ENCODE measurements at places on chromosomes 12 and 14.

DNA sequence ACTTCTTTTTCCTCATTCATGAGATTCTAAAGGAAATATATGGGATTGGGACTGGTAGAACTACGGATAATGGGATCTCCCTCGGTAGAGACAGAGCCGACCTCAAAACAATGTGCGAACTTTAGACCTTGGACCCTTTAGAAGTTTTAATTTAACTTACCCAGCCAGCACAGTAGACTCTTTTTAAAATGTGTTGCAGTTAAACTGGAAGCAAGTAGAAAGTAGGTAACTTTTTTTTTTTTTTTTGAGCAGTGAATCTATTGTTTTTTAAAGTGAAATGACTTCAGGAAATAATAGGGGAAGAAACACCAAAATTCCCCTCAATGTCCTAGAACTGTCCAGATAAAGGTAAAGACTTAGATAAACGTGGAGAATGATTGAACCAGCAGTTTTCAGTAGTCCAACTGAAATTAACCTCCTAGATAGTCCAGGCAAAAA, 1.1 kb upstream of the ATXN2 start:
- DNase-seq = no peak

DNA sequence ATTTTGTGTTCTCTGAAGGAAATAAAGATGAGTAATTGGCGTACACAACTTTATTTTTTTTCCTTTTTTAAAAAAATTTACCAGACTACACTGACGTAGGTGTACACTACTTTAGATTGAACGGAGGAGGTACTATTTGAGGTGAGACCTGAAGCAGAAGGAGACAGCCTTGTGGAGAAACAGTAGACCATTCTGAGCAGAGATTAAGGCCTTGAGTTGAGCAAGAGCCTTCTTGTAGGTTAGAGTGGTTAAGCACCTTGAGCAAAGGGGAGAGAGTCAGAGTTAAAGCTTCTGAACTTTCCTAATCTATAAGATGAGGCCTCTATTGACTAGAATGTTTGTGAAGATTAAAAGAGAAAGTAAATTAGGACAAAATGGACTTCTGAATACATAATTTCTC, 2.5 kb downstream of the LEMD3 start:
- DNase-seq = peak; percentile 54

DNA sequence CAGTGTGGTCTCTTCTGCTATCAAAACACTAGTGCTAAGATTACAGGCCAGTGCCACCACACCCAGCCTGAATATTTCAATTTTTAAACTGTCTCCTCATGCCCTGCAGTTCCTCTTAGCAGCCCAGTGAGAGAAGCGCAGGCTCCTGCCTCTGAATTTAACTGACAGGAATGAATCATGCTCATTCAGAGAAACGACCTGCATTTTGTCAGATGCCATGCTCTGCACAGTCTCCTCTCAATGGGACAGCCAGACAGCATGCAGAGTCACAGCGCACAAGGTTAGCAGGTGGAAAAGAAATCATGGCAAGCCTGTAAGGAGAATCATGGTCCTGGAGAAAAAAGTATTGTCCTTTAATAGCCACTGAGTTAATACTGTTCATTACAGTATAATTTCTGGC, 691.0 kb upstream of the SEL1L start:
- no peak for DNase-seq

GRCh38 chr14:39160494-39160893, 9.6 kb downstream of the TRAPPC6B start:
- no peak for DNase-seq

DNA sequence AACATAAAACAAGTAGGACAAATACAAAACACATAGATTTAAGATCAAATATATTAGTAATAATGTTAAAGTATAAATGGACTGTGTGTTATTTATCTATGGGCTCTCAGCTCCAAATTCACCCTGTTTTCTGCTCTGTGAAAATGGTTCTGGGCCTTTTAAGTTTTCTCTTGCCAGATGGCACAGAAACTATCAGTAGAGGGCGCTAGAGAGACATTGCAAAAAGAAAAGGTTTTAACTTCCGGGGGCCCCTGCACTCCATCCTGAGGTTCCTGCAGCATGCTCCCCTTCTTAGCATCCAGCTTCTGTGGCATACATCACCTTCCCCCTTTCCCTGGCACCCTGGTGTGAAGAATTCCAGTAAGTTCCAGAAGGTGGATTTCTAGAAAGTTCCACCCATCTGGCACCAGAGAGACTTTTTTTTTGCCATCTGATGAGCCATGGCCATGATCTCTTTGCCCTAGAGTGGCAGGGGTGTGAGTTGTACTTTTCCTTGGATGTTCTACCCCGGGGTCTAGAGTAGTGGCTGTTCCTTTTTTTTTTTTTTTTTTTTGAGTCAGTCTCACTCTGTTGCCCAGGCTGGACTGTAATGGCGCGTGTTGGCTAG, 29.3 kb downstream of the ZCRB1 start:
- DNase-seq = no peak

- peak; percentile 61 for DNase-seq
Observed at GRCh38 chr12:84355561-84355960, 557.0 kb downstream of the SLC6A15 start.

- peak; percentile 51 for DNase-seq
Observed at GRCh38 chr12:92271341-92271740, 125.7 kb upstream of the BTG1 start.

GRCh38 chr12:116600959-116601918, 42.1 kb downstream of the MAP1LC3B2 start:
- peak; percentile 66 for DNase-seq

GRCh38 chr14:92601131-92601710, 87.6 kb downstream of the RIN3 start:
- DNase-seq = no peak

DNA sequence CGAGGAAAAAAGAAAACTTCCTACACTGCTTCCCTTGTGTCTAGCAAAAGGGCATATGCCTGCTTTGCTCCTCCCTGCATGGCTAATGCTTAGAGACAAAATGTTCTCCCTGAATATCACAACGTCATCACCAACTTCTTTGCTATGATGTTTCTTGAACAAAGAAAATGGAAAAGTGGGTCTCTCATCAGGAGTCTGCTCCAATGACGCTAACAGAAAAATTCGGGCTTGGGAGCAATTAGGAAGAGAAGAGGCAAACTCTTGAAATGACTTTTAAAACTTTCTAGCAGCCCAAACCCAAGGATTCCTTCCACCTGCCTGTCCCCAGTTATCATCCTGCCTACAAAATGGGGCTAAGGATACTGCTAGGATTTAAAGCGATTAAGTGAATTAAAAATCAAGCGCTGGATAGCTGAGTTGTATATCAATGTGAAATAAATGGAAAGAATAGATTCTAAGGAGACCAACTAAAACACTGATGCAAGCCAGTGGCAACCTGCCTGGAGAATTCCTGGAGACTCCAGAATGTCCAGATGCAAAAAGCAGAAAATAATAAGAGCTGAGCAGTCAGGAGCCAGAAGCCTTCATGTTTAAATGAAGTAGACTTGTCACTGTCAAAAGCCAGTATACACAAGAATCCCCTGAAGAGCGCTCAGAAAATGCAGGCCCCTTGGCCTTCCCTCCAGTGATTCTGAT, 183.8 kb downstream of the DPF3 start:
- DNase-seq = no peak

DNA sequence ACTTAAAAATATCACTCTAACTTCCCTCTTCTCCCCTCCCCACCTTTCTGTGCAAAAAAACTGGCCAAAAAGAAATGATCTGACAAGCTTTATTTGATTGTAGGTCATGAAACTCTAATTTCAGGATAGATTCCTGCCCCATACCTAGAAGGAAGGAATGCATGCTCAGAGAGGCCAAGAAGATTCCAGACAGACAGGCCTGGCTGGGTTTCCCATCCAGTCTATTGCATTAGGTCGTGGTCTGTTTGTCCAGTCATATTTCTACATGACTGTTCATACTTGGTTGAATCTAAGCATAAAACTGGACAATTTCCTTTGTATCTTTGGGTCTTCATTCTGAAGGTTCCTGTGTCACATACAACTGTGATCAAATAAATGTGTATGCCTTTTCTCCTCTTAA, 20.0 kb upstream of the SLC15A5 start:
- DNase-seq = no peak

DNA sequence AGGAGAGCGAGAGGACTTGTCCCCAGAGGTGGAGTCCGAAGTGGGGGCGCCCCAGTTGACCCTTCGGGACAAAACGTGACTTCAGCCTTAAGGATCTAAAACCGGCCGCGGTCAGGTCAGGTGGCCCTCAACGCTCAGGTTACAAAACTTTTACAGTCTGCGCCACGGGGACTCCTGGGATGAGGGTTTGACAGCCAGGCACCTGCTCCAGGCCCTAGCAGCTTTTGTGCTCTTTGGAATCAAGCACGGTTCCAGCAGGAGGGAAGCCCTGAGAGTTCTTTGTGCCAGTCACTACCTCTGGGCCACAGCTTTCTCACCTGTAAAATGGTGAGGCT, 337 bp downstream of the ZC2HC1C start:
- no peak for DNase-seq

DNA sequence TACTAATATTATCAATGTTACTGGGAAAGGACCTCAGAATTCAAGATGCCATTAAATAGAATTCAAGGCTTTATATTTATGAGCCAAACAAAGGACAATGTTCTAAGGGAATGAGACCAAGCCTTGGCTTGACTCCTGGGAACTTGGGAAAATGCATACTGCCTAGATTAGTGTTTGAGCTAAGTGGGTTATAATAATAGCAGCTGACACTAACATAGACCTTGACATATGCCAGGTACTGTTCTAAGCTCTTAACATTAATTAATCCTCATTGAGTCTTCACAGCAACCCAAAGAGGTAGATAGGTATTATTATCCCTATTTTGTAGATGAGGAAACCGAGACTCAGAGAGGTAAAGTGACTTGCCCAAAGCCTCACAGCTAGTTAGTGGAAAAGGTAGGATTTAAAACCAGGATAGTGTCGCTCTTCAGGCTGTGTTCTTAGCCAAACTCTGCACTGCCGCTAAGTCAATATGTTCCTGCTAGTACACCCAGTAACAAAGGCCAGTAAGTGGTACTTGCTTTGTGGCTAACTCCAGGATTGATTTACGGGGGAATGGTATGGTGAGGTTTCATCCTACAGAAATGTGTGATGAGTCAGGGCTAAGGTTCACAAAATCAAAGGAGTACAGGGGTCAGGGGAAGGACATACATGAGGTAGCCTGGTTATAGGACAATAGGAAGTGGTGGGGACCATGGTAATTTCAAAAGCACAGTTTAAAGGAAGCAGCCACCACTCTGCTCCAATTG, 35.8 kb upstream of the PRKAB1 start:
- peak; percentile 17 for DNase-seq

GRCh38 chr12:24905431-24905830, 43.5 kb downstream of the BCAT1 start:
- peak; percentile 17 for DNase-seq

GRCh38 chr14:90538716-90539495, 142.1 kb downstream of the CALM1 start:
- DNase-seq = no peak

GRCh38 chr12:18640321-18640955, 97.4 kb downstream of the PLCZ1 start:
- DNase-seq = no peak

DNA sequence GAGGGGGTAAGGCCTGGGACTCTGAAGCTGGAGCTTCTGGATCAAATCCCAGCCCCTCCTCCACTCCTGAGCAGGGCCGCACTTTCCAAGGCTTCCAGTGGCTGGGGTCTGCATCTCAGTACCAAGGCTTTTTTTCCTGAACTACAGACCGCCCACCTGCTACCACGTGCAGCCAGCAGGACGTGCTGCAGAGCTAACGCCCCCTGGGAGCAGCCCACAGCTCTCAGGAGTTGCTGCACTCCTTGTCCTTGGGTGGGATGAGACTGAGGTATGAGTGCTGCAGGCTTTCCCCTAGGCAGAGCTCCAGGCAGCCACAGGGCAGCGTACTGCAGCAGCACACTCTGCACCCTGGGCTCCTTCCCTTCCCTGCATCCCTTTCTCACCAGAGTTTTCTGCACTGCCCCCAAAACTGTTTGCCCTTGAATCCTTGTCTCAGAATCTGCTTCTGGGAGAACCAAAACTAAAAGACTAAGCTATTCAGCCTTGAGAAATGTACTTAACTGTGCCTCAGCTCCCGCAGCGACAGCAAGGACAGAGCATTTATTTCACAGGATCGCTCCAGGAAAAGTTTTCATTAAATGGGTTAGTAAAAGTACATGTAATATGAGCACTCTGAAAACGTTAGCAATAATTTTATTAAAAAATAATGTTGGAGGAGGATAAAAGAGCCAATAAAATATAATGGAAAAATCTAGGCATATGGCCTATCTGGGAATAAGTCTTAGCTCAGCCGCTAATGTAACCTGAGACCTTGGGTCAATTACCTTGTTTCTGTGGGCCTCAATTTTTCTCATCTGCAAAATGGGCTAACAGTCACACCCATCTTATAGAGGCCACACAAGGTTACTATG, 25.5 kb downstream of the RBM19 start:
- no peak for DNase-seq

DNA sequence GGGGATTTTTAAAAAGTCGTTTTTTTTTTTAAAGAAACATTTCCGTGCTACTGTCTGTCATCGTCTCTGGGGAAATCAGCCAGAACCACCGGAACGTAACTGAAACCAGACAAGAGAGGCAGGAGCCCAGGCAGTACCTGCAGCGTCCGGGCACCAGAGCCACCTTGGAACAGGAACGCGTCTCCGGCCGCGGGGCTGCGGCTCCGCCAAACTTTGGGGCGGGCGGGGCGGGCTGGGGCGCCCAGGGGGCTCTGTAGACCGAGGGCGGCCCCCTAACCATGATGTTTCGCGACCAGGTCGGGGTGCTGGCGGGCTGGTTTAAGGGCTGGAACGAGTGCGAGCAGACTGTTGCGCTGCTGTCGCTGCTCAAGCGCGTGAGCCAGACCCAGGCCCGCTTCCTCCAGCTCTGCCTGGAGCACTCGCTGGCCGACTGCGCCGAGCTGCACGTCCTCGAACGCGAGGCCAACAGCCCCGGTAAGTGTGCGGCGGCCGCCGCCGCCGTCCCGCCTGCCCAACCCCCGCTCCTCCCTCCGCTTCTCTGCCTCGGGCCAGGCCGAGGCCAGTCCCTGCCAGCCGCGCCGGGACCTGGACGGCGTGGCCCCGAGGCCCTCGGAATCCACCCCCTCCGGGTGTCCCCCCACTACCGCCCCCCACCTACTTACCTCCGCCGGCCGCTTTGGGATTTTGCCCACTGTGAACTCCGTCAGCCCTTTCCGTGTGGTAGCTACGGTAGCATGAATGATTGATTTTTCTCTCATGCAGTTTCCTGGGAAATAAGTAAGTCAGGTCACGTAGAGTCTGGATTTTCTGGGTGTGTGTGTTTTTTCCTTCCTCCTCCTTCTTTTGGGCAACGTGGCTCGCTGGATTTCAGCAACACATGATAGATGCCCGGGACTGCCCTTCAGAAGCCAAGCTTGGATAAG, 972 bp downstream of the SAMD4A start:
- DNase-seq = peak; percentile 28
